ENCODE measurements at places on chromosomes 13 and 19.

DNA sequence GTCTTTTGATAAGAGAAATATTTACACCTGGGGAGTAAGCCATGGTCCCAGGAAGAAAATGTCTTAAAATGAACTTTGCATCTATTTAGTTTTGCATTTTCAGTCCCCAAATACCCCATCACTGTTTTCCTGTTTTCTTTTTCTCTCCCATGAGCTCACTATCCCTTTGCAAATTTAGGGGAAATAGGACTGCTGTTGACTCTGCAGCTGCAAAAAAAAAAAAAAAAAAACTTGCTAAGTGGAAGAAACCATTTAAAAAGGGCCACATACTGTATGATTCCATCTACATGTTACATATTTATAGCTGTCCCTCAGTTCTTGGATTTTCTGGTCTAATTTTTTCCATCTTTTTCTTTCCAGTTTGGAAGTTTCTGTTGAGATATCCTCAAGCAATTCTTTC lies 98.2 kb upstream of the SERP2 start:
- no peak for DNase-seq

GRCh38 chr19:48713041-48713863 lies 6.3 kb downstream of the MAMSTR start:
- DNase-seq, result no peak

DNA sequence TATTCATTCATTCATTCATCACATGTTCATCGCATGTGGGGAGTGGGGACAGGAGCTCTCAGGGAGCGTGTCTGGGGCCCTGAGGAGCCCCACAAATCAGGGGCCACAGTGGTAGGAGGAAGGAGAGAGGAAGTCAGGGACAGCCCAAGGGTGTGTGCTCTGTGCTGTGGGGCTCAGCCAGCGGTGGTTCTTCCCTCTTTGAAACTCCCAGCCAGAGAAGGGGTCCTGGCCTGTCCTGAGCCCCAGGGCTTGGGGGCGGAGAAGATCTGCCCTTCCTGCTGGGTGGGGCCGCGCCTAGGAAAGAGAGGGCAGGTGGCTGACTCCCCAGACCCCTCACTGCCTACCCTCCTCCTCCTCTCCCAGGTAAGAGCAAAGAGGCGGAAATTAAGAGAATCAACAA lies 14.6 kb downstream of the AP2A1 start:
- no peak for DNase-seq

GRCh38 chr13:48488995-48489394 lies 43.9 kb downstream of the RCBTB2 start:
- DNase-seq, result no peak

- DNase-seq, result no peak
These were observed 2.5 kb downstream of the RPS28 start for GRCh38 chr19:8323781-8324185.

GRCh38 chr13:110317093-110317492 lies 10.0 kb downstream of the COL4A2 start:
- peak; percentile 3 for DNase-seq

- no peak for DNase-seq
These were observed 2.8 kb upstream of the NLRP12 start for GRCh38 chr19:53826876-53827275.

- DNase-seq, result no peak
These were observed 67.3 kb downstream of the TRPM4 start for GRCh38 chr19:49224879-49225278.
